ENCODE measurements at places on chromosomes 5 and 9. TPM values are rescaled to one million over a fixed set of nuclear protein-coding genes. Genes with fewer than 3 reads are reported as not detected.

DNA sequence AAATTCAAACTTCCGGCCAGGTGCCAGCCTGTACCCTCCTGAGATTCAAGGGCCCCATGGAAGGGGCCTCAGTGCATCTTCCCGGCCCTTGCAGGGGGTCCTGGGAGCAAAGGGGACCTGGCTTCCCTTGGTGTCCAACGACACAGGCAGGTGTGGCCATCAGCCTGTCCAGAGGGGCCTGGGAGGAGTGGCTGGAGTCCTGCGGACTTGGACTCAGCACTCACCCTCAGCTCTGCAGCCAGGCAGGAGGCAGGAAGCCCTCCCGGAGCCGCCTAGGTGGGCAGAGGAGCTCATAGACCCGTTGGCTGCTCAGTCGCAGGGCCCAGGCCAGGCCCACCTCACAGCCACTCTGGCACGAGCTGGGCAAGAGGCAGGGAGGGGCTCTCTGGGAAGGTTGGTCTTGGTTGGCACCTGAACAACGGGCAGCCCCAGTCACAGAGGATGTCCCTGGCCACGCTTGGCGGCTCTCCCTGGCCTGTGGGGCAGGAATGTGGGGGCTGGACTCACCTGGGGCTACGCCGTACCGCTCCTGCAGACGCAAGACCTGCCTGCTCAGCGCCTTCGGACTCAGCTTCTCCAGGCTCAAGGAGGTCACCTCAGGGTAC, 53.8 kb upstream of the NRARP start:
- no peak for DNase-seq

DNA sequence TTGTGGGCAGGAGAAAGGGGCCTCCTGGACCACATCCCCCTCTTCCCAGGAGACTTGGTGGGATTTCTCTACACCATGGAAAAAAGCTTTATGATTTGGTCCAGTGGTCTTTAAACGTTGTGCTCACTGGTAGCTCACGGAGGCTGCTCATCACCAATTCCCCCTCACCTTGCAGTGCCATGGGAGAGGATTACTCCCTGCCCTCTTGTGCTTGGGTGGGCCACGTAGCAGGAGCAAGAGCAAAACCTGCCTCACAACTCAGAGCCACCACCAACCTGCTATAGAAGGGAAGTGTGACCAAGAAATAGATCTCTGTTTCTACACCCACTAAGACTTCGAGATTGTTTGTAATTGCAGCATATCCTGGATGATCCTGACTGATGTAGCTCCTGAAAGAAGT, 42.2 kb upstream of the N4BP3 start:
- DNase-seq, result no peak

NPR2 gene
- total RNA-seq, result 24.5 TPM

GRCh38 chr9:107674721-107675277, 185.2 kb upstream of the KLF4 start:
- DNase-seq, result no peak

GRCh38 chr9:34492051-34492450, 30.7 kb downstream of the ENHO start:
- DNase-seq, result no peak

PCDHGB6 gene
- total RNA-seq, result 9.3 TPM

EIF4E1B gene
- not detected for total RNA-seq

ADGRD2 gene
- total RNA-seq, result not detected

- no peak for DNase-seq
Measured at GRCh38 chr5:127820910-127821553, 117.8 kb downstream of the CCDC192 start.

- no peak for DNase-seq
Measured at GRCh38 chr5:1468629-1469527, 23.6 kb upstream of the SLC6A3 start.

GRCh38 chr5:98474216-98474615, 299.2 kb upstream of the RGMB start:
- no peak for DNase-seq

DNA sequence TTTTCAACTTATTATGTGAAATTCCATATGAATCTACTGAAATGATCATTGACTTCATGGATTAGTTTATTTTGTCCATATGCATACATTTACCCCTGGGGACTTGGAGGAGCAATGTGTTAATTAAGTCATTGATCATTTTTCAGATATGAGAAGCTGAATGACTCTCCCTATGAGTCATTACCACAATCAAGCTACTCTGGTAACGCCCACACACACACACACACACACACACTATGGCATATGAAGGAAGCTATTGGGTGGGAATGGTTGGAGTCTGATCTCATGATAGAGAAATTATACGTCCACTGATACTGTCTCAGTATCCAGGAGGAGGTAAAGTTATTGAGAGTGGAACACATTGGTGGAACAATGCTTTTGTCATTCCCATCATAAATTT, 528.9 kb downstream of the AGTPBP1 start:
- no peak for DNase-seq

- DNase-seq, result no peak
Measured at GRCh38 chr5:115456056-115456455, 88.5 kb downstream of the FEM1C start.

BTNL8 gene
- not detected for total RNA-seq

DNA sequence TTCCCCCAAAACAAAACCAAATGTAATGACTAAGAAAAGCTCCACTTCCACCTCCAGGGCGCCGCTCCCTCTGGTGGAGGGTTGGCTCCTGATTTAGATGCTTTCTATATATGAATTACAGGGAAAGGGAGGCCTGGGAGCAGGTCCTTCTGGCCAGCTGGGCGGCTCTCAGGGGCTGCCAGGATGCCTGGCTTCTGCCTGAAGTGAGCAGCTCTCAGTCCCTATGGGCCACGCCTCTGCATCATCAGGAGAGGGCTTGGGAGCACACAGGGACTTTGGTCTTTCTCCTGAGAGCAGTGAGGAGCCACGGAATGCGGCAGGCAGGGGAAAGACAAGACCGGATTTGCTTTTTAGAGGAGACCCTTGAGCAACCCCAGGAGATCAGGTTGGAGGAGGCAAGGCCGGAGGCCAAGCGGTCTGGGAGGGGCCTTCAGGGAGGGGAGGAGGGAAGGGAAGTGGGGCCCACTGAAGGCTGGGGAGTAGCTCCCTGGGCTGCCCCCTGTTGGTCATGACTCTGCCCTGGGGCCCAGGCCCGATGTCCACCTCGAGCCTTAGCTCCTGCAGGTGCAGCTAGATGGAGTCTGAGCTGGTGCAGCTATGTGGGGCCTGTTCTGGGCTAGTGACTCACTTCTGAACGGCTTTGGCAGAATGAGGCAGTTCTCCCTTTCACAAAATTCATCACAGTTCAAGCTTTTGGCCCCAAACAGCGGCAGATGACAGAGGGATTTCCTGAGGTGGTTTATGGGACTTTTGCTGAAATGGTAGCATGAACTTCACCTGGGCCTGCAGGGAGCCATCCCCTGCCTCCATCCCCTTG, 11.3 kb upstream of the GRHPR start:
- DNase-seq, result no peak

TTC16 gene
- not detected for total RNA-seq

PCDHGA12 gene
- 5.1 TPM for total RNA-seq

Measured in tongue (tissue), 3 donors.